A549 treated with CORT108297 at 1 μM for 4 hours (cell line): ENCODE measurements at places on chromosomes 4 and X. TPM values are rescaled to one million over a fixed set of nuclear protein-coding genes. Genes with fewer than 3 reads are reported as not detected.

Gene MAGEB1
- total RNA-seq: not detected in 5 replicates

Gene BCORL1
- 6.1 to 11.1 TPM (median 9.7 TPM) in 5 replicates for total RNA-seq

Gene SMIM10L2A
- total RNA-seq: 0.10 to 0.26 TPM (median 0.18 TPM) in 5 replicates

Gene CT45A1
- total RNA-seq: not detected in 5 replicates

Gene ZNF157
- total RNA-seq: 0.05 TPM in 1 of 5 replicates, not detected in the others

Gene GAGE12J
- total RNA-seq: not detected in 5 replicates

Gene ELMOD2
- 8.1 to 11.2 TPM (median 9.7 TPM) in 5 replicates for total RNA-seq

Gene SMIM43
- 0.22 to 0.46 TPM (median 0.34 TPM) in 5 replicates for total RNA-seq
